ENCODE measurements at places on chromosomes 6 and 20.

DNA sequence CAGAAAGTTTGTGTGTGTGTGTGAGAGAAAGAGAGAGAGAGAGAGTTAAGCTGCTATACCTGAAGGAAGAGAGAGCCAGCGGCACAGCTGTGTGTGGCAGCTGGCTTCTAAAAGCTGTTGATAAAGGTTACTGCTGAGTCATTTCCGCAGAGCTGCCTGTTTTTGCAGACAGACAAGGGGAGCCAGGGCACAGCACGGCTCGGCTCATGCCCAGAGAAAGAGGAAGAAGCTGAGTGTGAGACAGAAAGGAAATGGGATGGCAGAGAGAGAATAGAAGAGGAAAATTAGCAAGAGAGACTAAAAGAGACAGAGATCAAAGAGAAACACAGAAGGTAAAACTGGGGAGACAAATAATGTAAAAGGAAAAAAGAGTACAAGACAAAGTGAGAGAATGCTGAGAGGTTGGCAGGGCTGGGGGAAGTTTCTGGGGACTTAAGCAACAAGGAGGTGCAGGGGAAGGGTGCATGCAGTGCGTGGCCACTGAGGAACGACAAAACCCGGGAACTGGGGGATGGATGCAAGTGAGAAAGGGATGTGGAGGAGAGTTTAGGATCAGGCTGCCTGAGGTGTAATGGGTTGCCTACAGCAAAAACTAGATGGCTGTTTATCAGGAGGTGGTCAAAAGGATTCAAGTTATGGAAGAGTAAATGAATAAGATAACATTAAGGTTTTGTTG is 22.7 kb downstream of the HLA-A start:
- DNase-seq, result peak; percentile 93

DNA sequence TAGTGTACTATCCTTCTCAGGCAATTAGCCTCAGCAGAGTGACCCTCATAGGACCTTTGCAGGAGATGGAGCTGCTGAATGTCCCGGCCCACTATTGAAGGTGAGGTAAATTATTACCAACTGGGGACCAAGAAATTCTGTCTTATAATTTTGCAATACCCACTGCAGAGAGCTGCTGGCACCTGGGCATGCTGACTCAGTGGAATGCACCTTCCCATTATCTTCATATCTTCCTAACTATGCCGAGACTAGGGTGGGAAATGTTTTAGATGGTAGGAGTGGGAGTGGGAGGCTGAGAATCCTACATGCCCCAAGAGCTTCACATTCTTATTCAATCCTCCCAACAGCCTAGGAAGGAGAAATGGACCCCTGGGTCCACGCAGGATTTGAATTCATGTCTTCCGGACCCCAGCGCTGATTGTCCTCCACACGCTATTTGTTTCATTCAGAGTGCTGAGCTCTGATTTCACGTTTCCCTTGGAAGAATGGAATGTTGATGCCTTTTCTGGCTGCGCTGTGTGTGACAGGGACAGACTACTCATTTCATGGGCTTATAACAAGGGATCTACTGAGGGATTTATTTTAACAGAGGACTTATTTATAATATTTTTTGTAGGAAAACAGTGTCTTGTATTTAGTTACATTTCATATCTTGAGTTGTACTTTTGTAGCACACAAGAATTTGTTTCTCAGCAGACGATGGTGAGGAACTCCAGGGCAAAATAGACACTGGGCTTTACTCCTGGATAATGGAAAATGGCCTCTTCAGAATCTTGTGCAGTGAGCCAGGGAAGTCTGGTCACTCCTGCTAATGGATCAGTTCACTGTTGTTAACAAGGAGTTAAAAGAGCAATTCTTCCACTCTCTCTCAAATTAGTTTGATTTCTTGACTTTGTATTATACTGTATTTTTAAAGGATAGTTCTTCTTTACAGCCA is 66.4 kb downstream of the FYN start:
- no peak for DNase-seq

DNA sequence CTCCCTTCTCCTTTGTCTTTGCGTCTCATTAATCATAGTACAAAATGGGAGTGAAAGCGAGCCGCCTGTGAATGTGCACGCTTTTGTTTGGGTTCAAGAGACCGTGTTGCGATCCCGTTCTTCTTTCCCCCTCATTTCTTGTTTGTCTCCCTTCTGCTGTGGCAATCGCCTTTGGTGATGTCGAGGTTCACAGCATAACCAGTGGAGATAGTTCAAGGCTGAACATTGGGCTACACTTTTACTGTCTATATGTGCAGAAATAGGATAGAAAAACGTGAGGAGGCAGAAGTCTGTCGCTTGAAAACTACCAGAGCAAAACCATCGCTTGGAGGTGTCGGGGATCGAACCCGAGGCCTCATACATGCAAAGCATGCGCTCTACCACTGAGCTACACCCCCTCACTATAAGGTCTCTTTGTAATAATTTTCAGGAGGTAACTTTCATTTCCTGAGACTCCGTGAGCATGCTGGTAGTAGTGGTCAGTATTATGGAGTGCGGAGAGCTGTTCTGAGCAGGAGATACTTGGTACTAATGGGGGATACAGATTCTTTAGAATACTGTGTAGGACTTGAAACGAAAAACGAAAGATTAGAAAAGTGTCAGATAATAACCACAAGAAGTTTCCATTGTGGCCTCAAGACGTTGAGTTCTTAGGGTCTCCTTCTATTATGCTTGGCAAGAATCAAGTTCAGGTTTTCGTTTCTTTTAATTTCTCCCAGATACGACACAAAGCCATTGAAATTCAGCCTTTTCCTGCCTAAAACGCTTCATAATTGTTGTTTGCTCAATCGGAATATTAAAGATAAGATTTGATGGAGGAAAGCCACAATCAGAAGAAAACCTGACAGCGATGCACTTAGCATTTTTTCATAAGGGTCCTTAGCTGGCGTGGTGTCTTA is 106.6 kb downstream of the TRIM27 start:
- DNase-seq, result peak; percentile 90

DNA sequence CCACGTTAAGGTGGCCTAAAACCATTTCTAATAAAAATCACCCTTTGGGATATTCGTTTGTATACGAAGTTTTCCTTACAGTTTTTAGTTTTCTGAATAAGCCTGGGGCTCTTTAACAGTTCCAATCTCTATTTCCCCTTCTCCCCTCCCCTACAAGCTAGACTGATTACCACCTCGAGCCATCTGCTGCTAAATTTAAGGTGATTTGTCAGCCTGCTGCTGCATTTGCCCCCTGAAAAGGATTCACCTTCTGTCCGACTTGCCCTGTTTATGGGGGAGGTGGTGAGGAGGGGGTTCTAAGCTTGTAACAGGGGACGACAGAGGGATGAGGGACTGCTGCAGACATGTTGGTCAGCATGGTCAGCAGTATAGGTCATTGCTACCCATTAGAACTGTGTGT is 146.3 kb downstream of the JARID2 start:
- DNase-seq, result no peak

GRCh38 chr6:42539135-42539534 is 24.7 kb upstream of the UBR2 start:
- no peak for DNase-seq
